ENCODE measurements at places on chromosomes 1 and 21. TPM values are rescaled to one million over a fixed set of nuclear protein-coding genes. Genes with fewer than 3 reads are reported as not detected.

DNA sequence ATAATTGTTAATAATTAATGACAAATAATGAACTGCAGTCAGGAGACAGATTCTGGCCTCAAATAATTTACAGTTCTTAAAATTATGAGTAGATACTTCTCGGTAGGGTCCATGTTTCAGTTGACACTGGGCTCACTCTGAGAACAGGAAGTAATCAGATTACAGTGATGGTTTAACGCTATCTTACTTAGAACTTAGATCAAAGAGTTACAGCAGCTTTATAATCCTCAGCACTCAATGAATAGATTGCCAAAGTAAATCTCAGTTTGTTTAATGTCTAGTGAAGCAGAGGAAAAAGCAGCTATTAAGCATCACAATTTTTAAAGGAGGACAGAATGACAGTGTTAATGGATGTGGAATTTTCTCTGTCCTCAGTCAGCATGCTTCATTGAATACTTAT is 79.6 kb downstream of the PDE4B start:
- DNase-seq: no peak

Gene MAP10
- polyA plus RNA-seq: 2.9 TPM

Gene TENT5C
- polyA plus RNA-seq: 2.2 TPM

DNA sequence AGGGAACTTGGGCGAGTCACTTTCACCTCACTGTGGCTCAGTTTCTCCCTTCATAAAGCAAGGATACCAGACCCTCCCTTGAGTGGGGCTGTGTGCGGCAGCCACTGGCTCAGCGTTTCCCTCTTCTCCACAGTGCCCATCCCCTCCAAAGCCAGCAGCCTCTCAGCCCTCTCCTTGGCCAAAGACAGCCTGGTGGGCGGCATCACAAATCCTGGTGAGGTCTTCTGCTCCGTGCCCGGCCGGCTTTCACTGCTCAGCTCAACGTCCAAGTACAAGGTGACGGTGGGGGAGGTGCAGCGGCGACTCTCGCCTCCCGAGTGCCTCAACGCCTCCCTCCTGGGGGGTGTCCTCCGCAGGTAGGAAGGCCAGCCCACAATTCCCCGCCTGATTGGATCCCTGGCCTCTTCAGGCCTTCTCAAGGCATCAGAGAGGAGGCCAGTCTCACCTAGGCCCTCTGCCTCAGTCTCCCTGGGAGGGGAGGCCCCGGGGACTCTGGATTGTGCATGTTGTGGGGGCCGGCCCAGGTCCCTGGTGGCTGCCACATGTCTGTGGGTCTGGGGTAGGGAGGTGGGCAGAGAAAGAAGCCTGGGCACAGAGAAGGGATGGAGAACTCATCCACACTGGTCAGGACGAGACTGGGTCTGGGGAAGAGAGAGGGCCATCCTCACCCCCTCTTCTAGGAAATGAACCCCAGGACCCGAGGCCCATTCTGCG is 15.2 kb downstream of the TFAP2E start:
- DNase-seq: no peak

DNA sequence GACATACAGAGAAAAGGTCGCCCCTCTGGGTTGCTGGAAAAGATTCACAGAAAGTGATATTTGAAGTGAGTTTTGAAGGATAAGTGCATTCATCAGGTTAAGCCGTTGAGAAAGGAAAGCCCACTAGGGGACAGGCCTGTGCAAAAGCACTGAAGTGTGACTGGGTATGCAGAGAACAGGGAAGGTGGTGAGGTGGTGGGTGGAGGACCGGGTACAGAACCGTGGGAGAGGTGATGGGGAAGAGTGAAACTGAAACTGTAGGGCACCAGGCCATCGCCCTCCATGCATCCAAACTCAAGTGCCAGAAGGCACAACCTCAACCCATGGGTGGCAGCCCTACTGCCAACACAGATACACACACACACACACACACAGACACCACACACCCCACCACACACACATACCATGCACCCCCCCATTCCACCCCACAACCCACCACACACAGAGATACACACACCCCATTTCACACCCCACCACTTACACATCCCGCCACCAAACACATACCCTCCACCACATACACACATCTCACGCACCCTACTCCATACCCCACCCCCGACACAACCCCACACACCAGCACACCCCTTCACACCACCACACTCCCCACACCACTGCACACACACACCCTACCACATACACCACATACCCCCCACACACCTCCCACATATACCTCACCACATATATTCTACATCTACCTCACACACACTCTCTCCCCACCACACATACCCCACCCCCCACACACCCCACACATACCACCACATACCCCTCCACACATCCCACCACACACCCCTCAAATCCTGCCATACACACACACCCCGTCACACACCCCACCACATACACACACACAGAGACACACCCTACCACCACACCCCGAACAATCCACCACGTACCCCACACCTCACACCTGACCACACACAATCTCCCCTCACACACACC is 59.0 kb downstream of the TSEN15 start:
- no peak for DNase-seq

Gene ASAP3
- 57.1 TPM for polyA plus RNA-seq

Gene VASH2
- polyA plus RNA-seq: 34.8 TPM

DNA sequence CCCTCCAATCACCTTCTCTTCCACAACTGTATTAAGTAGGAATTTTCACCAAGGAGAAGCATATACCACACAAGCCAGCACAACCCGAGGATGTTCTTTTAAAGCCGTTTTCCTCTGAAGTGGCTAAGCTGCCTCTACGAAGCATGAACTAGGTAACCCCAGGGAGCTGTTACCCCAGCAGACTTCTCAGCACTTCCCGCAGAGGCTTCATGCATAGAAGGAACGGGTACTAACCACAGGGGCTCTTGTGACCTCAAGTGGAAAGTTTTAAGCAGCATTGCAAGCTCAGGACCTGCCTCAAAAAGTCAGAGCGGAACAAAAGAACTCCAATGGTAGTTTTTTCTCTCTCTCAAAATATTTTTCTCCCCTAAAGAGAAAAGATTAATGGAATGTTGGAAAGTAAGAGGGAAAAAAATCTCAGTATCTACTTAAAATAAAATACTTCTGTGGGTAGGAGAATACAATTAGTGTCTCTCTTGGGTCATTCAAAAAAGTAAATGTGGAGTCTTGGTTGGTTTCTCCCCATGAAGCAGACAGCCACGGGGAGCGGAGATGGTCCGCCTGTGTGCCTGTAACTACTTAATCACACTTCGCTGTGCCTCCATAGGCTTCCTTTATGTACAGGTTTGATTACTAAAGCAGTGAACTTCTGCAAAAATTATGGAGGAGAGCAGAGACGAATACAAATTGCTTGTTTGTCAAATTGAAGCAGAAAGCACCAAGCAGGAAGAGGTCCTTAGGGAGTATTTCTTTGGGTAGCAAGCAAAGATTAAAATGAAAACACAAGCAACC is 40.9 kb downstream of the STX6 start:
- no peak for DNase-seq

DNA sequence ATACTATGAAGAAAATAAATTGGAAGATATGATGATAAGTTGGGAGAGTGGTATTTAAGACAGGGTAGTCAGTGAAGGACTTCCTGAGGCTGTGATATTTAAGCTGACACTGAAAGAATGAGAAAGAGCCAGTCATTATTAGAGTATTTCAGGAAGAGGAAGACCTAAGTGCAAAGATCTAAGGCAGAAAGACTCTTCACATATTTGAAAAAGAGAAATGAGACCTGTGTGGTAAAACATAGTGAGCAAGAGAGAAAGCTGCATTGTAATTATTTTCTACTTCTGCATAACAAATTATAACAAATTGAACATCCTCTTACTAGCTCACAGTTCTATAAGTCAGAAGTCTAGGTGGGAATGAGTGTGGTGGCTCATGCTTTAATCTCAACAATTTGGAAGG is 34.6 kb upstream of the DOCK7 start:
- DNase-seq: no peak

DNA sequence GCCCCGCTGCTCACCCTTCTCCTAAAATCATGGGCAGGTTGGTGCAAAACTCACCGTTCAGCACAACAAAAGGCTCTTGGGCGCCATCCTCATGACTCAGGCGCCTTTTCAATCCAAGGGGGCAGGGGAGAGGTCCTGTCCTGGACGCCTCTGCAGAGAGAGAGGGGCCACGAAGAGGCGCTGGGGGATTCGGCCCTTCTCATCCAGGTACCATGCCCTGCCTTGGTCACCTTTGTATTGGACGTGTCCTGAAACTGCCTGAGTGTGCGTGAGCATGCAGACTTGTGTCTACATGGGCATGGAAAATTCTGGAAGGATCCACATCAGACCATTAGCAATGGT is 53.5 kb downstream of the SLC37A1 start:
- DNase-seq: no peak

Gene GFI1
- 0.28 TPM for polyA plus RNA-seq

All from hindlimb muscle (tissue), 1 donor.